Activated T-cell treated with anti-CD3 and anti-CD28 coated beads for 48 hours (primary cell): ENCODE measurements at places on chromosomes 1 and 21.

GRCh38 chr1:34075576-34075975 lies 89.5 kb downstream of the CSMD2 start:
- DNase-seq, result no peak

GRCh38 chr1:118190561-118190960 lies 5.5 kb upstream of the SPAG17 start:
- no peak for DNase-seq

- DNase-seq, result no peak
Measured at GRCh38 chr1:30844631-30845030, 63.9 kb downstream of the SDC3 start.

- DNase-seq, result no peak
Measured at GRCh38 chr1:47224676-47225399, 7.2 kb downstream of the TAL1 start.

DNA sequence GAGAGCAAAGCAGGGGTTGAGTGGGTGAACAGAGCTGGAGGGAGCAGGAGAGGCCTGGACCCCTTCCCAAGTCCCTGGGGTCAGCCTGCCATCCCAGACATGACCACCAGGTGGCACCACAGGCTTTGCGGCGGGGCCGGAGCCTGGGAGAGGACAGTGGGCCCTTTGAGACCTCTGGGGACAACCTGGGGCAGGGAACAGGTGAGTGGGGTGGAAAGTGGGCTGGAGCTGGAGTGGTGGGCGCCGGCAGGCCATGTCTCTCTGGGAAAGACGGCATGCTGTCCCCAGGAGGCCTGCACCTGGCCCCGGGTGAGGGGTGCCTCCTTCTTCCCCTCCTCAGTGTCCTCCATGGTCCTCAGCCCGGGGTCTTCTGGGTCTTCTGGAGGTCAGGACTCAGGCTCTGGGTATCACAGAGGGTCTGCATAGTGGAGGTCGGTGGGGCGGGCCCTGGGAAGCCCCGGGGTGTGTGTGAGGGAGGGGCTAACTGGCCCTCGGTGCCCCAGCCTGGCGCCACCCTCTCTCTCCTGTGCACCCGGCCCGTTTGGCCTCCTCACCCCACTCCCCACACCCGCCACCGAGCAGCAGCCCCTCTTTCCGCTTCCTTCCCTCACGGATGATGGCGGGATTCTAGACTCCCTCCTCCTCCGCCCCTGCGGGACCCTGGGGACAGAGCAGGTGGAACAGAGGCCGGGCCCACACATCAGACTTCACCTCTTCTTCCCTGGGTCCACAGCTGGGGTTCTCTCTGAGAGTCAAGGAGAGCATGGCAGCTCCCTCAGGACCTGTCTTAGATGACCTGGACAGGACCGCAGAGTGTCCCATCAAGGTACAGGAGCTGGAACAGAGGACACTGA lies 28.5 kb upstream of the PKP1 start:
- DNase-seq, result peak; percentile 64
